SIG-M5 (cell line): ENCODE measurements at places on chromosomes 6 and 20.

DNA sequence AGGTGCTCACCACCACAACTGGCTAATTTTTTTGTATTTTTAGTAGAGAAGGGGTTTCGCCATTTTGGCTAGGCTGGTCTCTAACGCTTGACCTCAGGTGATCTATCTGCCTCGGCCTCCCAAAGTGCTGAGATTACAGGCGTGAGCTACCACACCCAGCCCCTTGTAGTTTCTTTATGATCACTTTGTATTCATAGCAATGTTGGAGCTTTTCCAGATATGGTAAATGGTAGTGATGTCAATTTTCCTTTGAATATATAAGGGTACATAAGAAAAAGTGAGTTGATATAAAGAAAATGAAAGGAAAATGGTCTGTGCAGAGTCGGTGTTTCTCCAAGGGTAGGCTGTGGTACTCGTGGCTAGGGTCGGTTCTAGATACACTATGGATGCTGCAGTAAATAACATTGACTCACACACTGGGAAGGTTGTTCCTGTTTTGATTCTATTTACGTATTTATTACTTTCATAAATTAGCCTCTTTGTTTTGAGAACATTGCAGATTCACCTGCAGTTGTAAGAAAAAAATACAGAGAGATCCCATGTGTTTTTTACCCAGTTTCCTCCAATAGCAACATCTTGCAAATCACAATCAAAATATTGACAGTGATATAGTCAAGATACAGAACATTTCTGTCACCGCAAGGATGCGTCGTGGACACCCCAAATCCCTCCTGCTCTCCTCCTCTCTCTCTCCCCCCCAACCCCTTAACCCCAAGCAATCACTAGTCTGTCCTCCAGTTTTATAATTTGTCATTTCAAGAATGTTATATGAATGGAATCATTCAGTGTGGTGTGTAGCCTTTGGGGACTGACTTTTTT, 2.5 kb downstream of the ZNF831 start:
- no peak for DNase-seq

DNA sequence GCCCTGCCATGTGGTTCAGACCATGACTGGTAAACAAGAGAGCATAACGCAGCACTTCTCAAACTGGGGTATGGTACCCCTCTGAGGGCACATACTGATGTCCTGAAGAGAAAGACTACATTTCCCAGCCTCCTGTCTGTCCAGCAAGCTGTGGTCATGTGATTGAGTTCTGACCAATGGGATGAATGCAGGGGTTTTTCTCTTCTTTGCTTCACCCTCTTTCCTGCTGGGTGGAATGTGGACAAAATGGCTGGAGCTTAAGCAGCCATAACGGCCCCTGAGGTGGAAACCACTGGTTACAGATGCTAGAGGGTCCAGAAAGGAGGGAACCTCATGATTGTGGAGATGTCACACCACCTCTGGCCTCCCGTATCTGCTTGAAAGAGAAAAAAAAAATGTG, 19.4 kb upstream of the KCNB1 start:
- DNase-seq, result no peak

DNA sequence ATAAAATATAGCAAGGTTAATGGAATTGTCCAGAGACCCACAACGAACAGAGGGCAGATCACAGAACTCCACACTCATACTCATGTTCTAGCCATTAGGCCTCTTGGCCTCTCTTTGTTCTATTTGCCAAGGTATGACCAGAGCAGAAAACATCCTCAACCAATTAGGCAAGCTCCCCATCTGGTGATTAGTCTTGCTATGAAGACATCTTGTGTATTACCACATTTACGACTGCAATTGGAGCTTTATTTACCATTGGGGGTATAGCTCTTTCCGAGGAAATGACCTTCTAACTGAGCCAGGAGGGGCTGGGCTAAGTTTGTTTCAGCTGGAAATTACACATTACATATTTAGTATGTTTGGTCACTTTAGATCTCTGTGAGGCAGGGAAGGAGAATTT, 593.9 kb downstream of the CD109 start:
- DNase-seq, result no peak

DNA sequence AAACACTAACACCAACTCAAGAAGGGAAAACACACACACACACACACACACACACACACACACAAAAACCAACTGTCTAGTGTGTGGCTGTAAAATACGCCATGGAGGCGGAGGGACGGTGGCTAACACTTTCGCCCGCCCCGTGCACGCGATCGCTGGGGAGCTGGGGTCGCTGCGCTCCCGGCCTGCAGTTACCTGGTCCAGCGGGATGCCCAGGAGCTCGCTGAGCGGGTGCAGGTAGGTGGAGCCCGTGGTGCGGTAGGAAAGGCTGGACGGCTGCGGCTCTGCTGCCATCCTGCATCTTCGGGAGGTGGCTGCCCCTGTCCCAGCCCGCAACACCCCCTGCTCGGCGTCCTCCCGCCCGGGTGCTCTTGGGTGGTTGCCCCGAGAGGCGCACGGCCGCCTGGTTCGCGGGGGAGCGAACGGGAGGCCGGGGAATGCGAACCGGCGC, 303 bp downstream of the MBOAT1 start:
- no peak for DNase-seq

GRCh38 chr20:53691060-53691810, 97.6 kb upstream of the ZNF217 start:
- no peak for DNase-seq

GRCh38 chr20:47970282-47970903, 185.1 kb upstream of the SULF2 start:
- DNase-seq, result no peak
